Activated T-cell treated with anti-CD3 and anti-CD28 coated beads for 48 hours (primary cell): ENCODE measurements at places on chromosomes 12 and 14.

DNA sequence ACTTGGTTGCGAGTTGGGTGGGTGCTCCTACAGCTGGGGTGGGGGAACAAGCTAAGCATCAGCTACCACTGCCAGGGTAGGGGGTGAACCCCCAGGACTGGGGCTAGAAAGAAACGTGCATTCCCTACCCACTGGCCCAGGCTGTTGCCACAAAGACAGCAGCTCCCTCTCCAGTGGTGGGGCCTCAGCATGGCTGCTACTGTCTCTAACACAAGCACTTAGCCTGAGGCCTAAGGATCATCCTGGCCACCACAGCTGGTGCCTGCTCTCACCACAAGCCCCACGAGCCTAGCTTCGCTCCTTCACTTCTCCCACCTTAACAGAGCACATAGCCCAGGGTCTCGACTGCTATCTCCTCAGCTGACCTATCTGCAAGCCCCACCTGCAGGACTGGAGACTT is 18.9 kb downstream of the SLC25A21 start:
- no peak for DNase-seq

- no peak for DNase-seq
Measured at GRCh38 chr12:114266536-114266935, 139.4 kb downstream of the TBX5 start.

DNA sequence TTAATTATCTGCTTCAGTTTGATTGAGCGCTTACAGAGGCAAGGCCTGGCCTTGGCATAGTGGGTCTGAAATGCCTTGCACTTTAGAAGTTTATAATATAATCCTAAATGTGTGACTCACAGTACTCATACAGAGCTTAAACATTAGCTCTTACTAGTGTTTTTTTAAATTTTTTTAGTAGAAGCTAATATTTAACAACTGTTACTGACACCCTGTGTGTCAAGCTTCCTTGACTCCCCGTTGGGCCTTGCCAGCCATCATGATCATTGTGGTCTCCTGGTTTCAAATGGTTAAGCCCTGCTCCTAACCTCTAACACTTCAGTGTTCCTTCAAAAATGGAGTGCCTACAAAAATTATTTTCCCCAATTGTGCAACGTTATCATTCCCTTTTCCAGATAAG is 126.9 kb downstream of the GALC start:
- DNase-seq: no peak

- no peak for DNase-seq
Measured at GRCh38 chr12:12719496-12719895, 2.3 kb downstream of the CDKN1B start.

DNA sequence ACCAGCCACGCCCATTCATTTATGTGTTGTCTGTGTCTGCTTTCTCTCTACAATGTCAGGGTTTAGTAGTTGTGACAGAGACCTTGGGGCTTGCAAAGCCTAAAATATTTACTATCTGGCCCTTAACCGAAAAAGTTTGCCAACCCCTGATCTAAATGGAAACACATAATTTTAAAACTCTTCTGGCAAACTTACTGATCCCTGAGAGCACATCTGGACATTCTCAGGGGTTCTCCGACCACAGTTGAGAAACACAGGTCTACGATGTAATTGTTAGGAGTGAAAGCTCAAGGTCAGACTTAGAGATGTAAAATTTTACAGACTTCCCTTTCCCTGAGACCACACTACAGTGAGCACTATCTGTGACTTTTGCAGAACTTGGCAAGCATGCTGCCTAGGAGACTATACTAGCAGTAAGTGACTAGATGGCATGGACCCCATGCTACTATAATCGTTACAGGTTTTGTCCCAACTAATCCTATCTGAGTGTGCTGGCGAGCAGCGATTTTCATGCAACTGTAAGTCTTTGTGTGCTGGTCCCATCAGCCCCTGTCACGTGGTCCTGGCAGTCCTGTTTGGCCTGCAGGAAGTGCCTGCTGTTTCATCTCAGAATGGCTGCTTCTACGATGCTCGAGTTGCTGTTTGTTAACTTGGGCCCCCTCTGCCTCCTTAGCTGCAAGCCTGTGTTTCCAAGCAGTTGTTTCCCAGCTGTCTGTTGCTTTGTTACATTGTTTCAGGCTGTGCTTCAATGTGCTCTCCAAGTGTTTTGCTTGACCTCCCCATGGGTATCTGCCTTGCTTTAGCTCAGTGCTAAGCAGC is 21.6 kb downstream of the TMTC2 start:
- DNase-seq: no peak

- no peak for DNase-seq
Measured at GRCh38 chr12:54571193-54572188, 17.0 kb downstream of the PPP1R1A start.

DNA sequence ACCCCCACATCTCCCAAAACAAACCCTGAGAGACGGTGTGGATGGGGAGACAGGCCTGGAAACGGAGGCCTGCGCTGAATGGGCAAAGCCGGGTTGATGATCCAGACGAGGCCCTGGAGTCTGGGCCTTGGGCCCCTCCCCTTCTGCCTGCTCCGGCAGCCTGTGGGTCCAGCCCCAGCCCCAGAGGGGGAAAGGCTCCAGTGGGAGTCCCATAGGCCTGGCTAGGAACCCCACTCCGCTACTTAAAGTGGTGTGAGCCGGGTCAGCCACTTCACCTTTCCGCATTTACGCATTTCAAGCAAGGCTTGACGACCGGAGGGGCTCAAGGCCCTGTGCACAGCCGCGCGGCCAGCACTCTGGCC is 695 bp upstream of the TNFAIP2 start:
- DNase-seq: no peak

DNA sequence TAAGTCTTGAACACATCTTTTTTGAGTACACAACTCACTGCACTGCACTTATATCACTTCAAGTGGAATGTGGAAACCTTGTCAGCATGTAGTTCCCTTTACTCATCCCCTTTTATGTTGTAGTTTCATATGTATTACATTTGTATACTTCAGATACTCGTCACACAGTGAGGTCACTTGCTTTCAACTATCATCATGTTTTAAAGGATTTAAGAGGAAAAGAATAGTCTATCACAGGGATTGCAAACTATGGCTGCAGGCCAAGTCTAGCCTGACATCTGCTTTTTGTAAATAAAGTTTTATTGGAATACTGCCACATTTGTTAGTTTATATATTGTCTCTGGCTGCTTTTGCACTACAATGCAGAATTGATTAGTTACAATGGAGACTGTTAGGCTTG is 24.3 kb downstream of the CNOT2 start:
- DNase-seq: no peak

- no peak for DNase-seq
Measured at GRCh38 chr12:52284562-52285171, 6.7 kb downstream of the KRT81 start.

GRCh38 chr12:49776413-49776812 is 35.1 kb downstream of the TMBIM6 start:
- DNase-seq: peak; percentile 56

DNA sequence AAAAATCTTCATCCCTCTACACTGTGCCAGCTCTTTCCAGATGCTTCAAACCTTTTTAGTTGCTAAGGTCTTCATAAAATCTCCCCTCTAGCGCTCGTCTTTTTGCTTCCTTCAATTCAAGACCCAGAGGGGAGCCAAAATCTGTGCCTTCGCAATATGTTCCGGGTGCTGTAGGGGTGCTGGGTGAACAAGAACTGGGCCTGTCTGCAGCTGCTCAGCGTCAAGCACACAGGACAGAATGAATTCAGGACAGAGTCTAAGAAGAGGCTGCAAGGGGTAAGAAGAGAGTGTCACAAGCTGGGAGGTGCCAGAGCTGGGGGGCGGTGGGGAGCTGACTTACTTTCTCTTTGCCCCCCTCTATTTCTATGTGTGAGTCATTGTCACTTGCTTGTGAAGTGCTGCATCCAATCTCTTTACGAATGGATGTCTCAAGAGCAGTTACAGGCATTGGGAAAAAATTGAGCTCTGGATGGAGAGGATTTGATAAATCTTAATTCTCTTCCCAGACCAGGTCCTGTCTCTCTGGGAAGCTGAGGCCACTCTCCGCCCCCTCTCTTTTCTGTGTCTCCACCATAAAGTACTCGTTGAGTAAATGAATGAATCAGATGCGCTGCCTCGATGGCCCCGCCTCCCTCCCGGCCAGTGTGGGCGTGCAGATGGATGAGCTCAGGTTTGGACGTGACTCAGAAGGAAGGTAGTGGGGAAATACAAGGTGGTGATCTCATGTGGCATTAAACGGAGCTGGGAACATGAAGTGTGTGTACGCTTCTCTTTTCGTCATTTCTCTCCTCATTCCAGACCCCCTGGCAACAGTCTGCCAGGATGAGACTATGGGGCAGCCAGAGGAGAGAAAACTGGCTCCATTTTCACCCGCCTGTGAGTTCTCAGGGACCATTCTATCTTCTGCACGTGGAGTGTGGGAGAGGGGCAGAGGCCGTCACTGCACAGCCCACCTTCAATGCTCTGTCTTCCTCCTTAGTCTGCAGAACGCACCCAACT is 91.3 kb downstream of the TSPAN9 start:
- DNase-seq: peak; percentile 65
